T follicular helper cell (primary cell): ENCODE measurements at places on chromosomes 2 and 18.

DNA sequence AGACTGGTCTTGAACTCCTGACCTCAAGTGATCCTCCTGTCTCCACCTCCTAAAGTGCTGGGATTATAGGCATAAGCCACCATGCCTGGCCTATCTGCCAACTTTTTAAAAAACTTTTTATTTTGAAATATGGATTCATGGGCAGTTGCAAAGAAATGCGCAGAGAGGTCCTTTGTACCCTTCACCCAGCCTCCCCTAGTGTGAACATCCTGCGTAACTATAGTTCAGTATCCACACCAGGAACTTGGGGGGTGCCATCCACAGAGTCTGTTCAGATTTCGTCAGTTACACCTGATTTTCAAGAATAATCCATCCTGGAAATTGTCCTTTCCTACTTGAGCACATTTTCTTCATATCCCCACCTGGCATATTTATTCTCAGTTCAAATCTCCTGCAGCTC is 33.0 kb downstream of the EFR3B start:
- DNase-seq: no peak

DNA sequence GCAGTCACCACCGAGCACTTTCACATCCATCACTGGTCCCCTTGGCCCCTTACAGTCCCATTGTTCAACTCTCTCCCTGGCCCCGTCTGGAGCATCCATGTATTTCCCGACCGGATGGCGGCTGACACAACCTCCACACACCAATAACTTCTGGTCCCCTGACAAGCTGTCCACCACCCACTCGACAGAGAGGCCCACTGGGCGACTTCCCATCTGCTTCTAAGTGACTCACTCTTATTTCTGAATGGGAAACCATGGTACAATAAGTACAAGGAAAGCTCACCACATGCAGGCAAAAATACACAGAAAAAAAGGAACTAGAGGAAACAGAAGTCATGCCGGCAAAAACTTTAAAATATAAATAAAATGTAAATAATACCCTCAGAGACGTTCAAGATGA is 82.9 kb upstream of the RAB12 start:
- no peak for DNase-seq

DNA sequence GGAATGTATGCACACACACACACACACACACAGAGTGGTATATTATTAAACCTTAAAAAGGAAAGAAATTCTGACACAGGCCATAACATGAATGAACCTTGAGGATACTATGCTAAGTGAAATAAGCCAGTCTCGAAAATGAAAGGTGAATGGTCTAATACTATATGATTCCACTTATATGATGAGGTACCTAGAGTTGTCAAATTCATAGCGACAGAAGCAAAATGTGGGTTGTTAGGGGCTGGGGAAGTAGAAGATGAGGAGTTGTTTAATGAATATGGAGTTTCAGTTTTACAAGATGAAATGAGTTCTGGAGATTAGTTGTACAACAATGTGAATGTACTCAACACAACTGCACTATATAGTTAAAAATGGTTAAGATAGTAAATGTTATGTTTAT is 118.1 kb downstream of the ABCA12 start:
- no peak for DNase-seq

- peak; percentile 42 for DNase-seq
These were observed 10.3 kb upstream of the CHST10 start for GRCh38 chr2:100427627-100428258.

DNA sequence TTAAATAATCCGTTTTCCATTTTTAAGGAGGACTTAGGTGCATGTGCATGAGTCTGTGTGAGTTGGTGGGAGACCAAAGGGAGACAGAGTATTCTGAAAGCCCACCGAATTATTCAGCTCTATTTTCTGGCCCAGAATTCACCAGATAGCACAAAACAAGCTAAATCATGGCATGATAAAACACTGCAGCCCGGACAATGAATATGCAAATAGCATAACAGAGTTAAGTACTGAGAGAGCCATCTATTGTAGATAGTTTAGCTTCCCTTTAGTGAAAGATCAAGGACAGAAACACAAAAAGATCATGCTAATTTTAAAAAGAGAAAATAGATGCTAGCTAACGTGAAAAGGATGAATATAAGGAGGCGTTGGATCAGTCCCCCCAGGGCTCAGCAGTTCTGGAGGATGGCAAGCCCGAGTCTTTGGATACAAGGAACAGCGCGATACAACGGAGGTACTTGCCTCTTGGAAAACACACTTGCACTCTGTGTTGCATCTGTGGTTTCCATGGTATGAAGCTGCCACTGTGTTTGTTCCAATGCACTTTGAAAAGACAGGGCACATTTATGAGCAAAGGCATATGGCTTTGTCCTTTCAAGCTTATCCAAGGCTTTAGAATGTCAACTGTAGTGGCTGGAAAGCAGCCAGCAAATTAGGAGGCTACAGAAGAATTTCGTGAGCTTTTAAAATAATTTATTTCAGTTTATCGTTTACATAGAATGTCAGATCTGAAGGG is 119.9 kb downstream of the LYPD1 start:
- DNase-seq: no peak

- DNase-seq: no peak
These were observed 162.0 kb upstream of the SOX11 start for GRCh38 chr2:5530011-5530696.

- no peak for DNase-seq
These were observed 98.2 kb downstream of the MRO start for GRCh38 chr18:50721451-50722120.
